ENCODE measurements at places on chromosomes 4 and X.

DNA sequence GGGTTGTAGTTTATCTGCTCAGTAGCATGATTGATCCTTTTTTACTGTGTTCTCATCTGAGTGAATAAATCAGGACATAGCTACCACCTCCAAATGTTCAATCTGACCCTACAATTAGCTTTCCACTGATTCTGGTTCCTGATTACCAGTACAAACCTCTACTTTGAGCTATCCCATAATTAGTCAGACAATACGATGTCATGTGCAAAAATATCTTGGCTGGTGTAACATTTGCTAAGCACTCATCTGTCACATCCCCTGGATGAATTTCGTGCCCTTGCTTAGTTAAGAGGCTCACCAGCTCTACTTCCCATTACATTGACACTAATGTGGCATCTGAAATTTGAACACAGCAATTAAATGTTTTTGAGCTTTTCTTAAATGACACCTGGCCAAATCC lies 1101.0 kb upstream of the PCDH7 start:
- DNase-seq: no peak

DNA sequence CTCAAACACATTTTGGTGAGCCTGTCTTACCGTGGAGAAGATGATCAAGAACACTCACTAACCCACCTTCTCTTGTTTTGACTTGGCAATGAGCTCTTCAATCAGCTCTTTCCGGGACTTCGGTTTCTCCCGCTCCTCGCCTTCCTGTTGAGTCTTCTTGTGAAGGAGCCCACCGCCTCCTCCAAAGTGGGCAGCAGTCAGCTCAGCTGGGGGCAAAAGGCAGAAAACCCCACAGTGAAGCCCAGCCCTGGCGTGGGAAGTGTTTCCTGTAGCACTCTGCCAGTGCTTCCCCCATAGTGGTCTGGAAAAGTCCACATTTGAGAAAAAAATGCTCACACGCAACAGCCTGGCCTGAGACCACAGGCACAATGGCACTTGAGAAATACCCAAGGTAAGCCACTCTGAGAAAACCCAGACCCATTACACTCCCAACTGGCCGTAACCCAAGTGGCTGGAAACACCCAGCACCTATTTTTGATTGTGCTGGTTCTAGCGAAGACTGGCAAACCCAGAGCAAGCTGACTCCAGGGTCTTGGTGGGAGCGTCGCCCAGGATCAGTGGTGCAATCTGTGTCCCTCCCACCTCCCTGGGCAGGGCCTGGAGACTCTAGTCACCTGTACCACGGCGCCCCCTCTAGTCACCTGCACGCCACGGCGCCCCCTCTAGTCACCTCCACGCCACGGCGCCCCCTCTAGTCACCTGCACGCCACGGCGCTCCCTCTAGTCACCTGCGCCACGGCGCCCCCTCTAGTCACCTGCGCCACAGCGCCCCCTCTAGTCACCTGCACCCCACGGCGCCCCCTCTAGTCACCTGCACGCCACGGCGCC lies 8.6 kb downstream of the NOP14 start:
- DNase-seq: peak; percentile 89

- DNase-seq: no peak
These were observed 420 bp downstream of the TSC22D3 start for GRCh38 chrX:107775000-107775733.

DNA sequence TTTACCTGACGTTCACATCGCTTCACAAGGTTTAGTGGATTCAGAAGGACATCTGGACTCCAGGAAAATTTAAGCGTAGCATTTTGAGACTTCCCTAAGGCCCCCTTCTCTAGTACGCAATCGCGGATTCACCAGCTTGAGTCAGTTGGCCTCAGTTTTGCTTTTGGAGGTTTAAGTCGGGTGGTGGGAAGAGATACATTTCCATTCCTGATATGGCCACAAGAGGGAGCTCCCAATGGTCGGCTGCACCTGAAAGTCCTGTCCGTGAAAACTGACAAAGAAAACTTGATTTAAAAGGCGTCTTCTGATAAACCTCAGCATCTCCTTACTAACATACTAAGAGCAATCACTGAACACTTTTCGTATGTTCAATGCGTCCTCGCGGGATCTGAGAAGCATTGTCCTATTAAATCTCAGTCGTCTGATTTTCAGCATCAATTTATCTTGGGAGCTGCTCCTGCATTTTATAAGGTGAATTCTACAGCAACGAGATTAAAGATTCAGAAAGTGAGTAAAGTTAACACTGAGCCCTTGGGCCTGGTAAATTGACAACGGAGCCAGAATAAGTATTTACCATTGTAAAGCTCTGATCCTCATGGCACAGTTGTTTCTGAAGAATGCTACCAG lies 50.6 kb downstream of the LGI2 start:
- peak; percentile 55 for DNase-seq

DNA sequence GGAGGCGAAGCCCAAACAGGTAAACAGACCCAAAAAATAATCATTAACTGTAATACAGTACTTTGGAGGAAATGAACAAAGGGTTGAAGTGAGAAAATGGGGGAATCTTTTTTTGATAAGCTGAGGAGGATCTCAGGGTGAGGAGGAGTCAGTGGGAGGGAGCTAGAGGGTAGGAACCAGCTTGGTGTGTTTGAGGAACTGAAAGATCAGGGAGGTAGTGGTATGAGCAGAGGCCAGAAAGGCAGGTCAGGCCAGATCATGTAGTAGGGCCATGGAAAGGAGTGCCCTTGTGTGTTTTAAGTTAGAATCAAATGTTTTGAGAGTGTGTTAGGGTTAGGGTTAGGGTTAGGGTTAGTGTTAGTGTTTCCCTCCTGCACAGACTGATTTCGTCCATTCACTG lies 48.8 kb downstream of the PPP2R2C start:
- no peak for DNase-seq

- DNase-seq: peak; percentile 52
These were observed 175.5 kb downstream of the DHRSX start for GRCh38 chrX:2325076-2325784.

DNA sequence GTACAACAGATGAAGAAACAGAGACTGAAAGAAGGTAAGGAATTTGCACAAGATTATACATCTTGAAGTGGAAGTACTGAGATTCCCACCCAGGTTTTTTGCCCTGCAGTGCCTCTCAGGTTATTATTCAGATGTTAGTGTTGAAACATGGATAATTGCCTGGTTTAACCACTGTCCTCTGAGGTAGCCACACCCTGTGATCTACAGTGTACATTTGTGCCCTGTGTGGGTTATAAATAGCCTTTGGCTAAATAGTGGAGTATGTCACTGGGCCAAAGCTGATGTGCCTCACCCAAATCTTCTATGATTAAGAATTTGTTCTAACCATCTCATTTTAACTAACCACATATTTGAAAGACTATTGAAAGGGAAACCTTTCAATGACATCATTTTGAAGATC lies 5.4 kb upstream of the ASB5 start:
- no peak for DNase-seq

- no peak for DNase-seq
These were observed 298.0 kb upstream of the TET2 start for GRCh38 chr4:104848597-104849225.

DNA sequence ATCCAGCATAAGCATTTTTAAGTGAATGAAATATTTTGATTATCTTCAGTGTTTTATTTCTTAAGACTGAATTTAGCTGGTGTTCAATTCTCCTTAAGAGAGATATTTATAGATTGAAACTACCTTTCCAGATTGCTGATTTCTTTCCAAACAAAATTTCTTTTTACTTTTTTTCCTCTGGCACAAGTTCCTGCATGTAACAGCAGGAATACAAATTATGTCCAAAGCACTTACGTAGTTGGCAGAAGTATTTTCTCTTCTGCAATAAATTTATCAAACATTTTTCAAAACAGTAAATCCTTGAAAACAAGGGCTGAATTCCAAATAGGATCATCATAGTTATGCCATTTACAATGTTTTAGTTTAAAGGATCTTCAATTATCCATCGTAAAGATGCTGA lies 412.6 kb downstream of the IQCM start:
- DNase-seq: no peak

DNA sequence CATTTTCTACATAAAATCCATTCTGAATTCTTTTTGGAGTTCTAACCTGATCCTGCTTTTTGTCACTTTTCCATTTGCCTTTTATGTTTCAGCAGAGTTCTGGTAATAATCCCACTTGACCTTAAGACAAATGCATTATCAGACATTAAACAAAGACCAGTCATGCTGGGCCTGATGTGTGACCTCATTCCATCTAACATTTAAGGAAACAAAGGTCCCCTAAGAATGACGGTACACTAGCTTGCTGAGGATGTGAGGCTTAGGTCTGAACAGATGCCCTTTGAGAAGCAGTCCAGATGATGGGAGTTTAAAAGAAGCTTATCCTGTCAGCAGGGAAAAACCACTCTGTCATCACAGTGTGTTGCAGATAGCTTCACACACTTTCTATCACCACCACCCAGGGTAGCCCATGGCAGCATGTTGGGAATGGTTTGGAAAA lies 38.1 kb upstream of the PDE5A start:
- no peak for DNase-seq

GRCh38 chr4:55906989-55907388 lies 41.8 kb upstream of the CEP135 start:
- DNase-seq: no peak

GRCh38 chrX:94932278-94932965 lies 1258.4 kb downstream of the FAM133A start:
- DNase-seq: no peak

DNA sequence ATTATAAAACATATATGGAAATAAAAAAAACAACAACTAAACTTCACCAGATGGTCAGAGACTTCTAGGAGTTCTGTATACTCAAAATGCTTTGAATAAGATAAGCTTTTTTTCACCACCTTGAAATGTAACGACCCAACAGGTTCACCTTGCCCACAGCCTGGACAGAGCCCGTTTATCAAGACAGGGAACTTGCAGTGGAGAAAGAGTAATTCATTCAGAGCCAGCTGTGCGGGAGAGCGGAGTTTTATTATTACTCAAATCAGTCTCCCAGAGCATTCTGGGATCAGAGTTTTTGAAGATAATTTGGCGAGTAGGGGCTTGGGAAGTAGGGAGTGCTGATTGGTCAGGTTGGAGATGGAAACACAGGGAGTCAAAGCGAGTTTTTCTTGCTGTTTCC lies 38.5 kb downstream of the AGA start:
- DNase-seq: no peak

DNA sequence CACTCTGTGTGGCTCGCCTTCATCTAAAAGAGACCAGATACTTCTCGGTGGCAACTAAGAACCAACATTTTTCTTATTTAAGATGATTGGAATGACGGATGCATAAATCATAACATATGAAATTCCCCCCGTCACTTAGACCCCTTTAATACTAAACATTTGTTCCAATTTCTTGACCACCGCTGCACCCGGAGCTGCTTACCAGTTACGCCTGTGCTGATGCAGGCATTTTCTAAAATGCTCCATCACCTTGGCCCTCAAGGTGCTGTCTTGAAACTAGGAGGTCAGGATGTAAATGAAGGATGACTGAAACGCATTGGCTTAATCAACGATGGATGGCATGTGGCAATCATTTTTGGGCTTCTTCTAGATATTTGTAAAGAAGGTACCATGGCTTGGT lies 130.0 kb downstream of the CPZ start:
- DNase-seq: no peak

- no peak for DNase-seq
These were observed 74.5 kb upstream of the EOLA2 start for GRCh38 chrX:150012647-150013381.
